ENCODE measurements at places on chromosomes 2 and 18. TPM values are rescaled to one million over a fixed set of nuclear protein-coding genes. Genes with fewer than 3 reads are reported as not detected.

The ACKR3 gene
- total RNA-seq, result 20.2 TPM

The ATIC gene
- total RNA-seq, result 213 TPM

The WNT6 gene
- 0.13 TPM for total RNA-seq

The DYNAP gene
- not detected for total RNA-seq

The SNORC gene
- 9.8 TPM for total RNA-seq

The PAX3 gene
- not detected for total RNA-seq

The LYG1 gene
- total RNA-seq, result 1.4 TPM

The GKN2 gene
- 2.4 TPM for total RNA-seq

The APLF gene
- 0.54 TPM for total RNA-seq

The SH3BP4 gene
- total RNA-seq, result 34.4 TPM

The CDKL4 gene
- total RNA-seq, result not detected

The BOLL gene
- not detected for total RNA-seq

The CACNB4 gene
- 0.13 TPM for total RNA-seq

The GBX2 gene
- 3.1 TPM for total RNA-seq

The NOSTRIN gene
- 2.1 TPM for total RNA-seq

The STARD6 gene
- total RNA-seq, result not detected

The TEKT4 gene
- total RNA-seq, result not detected

The SLC8A1 gene
- total RNA-seq, result 0.40 TPM

The AGXT gene
- not detected for total RNA-seq

The IL36G gene
- total RNA-seq, result not detected

The CHRND gene
- not detected for total RNA-seq

The OSR1 gene
- 8.9 TPM for total RNA-seq

The COLEC11 gene
- 0.61 TPM for total RNA-seq

The CGREF1 gene
- total RNA-seq, result 8.4 TPM

The DAW1 gene
- 2.6 TPM for total RNA-seq

The KCNK3 gene
- 1.1 TPM for total RNA-seq

The ABCB11 gene
- 0.01 TPM for total RNA-seq

The MTHFD2 gene
- total RNA-seq, result 173 TPM

The SRD5A2 gene
- total RNA-seq, result 0.01 TPM

The TTN gene
- total RNA-seq, result under 0.01 TPM

The M1AP gene
- total RNA-seq, result not detected

The TLX2 gene
- total RNA-seq, result 0.44 TPM

The EPHA4 gene
- 0.72 TPM for total RNA-seq

The DSC2 gene
- total RNA-seq, result 0.94 TPM

The UCN gene
- total RNA-seq, result 1.6 TPM

The FAM161A gene
- total RNA-seq, result 8.2 TPM

The SERPINB11 gene
- total RNA-seq, result not detected

The LHCGR gene
- total RNA-seq, result not detected

The MRPL30 gene
- 31.7 TPM for total RNA-seq

The STPG4 gene
- total RNA-seq, result not detected

The PEX13 gene
- total RNA-seq, result 15.0 TPM

The SLC5A6 gene
- 72.9 TPM for total RNA-seq

The HOXD10 gene
- 6.8 TPM for total RNA-seq

The ACAA2 gene
- 59.7 TPM for total RNA-seq

The RAB31 gene
- total RNA-seq, result 28.4 TPM

The RAB12 gene
- 25.7 TPM for total RNA-seq

The MGAT4A gene
- 0.98 TPM for total RNA-seq

All from A549 treated with CORT108297 at 1 μM for 4 hours (cell line).